GM12891 (cell line): ENCODE measurements at places on chromosomes 5 and 9.

DNA sequence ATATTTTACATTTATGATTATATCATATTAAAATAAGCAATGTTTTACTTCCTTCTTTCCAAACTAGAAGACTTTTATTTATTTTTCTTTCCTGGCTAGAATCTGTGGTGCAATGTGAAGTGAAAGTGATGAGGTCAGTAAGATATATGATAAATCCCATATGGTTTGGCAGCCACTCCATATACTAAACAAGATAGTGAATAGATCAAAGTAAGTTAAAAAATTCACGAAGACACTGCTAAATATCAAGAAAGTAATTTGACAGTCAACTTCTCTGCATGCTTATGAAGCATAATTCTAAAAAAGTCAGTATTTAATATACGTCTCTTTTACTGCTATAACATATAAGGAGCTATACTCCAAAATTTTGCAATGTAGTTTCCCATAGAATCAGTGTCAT lies 972.8 kb downstream of the DTWD2 start:
- no peak for DNase-seq

DNA sequence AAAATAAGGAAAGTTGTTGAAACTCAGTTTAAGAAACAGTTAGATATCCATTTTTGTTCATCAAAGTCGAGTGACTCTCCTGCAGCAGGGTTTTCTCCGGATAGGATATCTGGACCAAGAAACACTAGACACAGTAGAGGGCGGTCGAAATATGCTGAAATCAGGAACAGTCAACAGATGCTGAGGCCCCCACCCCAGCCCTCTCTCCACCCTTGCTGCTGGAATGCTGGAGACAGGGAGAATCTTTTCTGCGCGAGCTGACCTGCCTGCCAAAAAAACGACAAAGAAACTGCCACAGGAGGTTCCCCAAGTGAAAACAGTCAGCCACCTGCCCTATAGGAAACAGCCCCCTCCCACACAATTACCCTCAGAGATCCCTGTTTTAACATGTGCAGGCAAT lies 4.3 kb upstream of the IL13 start:
- no peak for DNase-seq

DNA sequence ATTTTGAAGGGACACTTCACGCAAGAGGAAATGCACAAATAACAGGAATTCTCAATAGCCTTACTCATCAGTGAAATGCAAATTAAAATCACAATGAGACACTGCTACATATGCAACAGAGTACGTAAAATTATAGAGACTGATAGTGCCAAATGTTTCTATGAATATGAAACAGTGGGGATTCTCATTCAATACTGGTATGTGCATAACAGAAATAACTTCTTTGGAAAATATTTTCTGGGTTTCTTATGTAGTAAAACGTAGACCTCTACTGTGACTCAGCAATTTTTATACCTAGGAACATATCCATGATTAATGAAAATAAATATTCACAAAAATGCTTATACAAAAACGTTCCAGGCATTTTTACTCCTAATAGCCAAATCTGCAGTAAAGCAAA lies 1625.2 kb downstream of the MAT2B start:
- DNase-seq, result no peak

- DNase-seq, result peak; percentile 36
These were observed at the start of gene GGTA1 for GRCh38 chr9:121499427-121500164. GGTA1 (minus strand) TSS chr9:121499844; CDS start chr9:121467922, 31,922 bp downstream.

DNA sequence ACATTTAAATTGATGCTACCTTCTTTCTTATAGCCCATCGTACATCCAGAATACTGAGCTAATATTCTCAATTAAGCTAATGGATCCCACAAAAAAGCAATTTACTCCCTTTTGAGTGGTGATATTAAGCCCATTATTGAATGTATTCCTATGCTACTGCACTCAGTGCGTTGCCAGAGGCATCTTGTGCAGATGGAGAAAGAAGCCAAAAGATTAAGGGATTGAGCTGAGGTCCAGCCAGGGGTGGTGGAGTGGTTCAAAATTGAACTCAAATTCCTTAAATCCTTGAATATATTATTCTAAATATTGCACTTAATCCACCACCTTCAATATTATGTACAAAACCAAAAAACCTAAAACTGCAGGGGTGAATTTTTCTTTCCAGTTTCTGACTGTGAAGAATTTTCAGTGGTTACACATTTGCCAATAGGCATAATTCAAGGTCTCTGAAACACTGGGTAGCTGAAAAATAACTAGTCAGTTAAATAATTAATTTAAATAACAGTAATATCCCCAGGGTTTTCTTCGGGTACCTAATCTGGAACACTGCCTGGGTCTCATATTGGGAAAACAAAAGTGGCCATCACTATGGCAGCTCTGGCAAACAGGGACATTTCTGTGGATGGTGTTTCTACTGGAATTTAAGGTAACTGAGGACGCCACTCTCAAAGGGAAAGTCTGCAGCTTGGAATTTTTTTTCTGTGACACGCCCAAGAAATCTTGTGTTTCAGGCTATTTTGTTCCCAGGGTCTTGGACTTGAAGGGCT lies 6.2 kb upstream of the LIFR start:
- no peak for DNase-seq

- no peak for DNase-seq
These were observed 31.5 kb upstream of the NKD2 start for GRCh38 chr5:976849-977751.

GRCh38 chr5:57447658-57448057 lies 35.0 kb downstream of the ACTBL2 start:
- DNase-seq, result no peak

GRCh38 chr9:98807070-98807813 lies at the start of gene GALNT12:
GALNT12 (plus strand) TSS chr9:98807670; CDS start chr9:98807699, 29 bp downstream.
- peak; percentile 72 for DNase-seq

GRCh38 chr5:16663840-16664239 lies 47.0 kb upstream of the RETREG1 start:
- no peak for DNase-seq

GRCh38 chr5:37838933-37839341 lies 904 bp downstream of the GDNF start:
- DNase-seq, result no peak
